ENCODE measurements at places on chromosomes 5 and 9. TPM values are rescaled to one million over a fixed set of nuclear protein-coding genes. Genes with fewer than 3 reads are reported as not detected.

RIC1 gene
- 17.1 TPM for total RNA-seq

NMUR2 gene
- not detected for total RNA-seq

PAIP1 gene
- 55.1 TPM for total RNA-seq

DNA sequence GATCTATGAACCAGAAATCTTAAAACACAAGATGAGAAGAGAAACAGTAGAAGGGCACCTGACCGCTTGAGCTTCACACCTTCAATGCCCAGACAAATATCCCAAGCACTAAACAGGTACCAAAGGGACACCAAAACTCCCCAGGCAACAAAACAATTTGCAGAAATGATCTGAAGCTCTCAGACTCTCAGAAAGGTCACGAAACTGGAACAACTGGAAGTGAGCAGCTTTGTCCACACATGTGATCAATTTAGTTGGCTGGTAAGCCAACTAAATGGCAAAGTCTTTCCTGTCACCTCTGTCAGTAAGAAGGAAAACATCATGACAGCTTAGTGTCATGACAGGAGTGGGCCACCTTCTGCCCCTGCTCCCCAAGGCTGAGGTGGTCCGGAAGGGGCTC lies 4.1 kb downstream of the IPPK start:
- H3K36me3 ChIP-seq, result peaks cover 15% of the 10 kb centered on the region
- H3K27ac ChIP-seq, result peak overlapping the region; percentile 27
- no peak for DNase-seq
- H3K4me3 ChIP-seq, result no peak overlapping the region
- H3K27me3 ChIP-seq, result no peaks in the 10 kb centered on the region
- H3K4me1 ChIP-seq, result peaks cover 50% of the 10 kb centered on the region

- peaks cover 19% of the 10 kb centered on the region for H3K27me3 ChIP-seq
- H3K36me3 ChIP-seq, result no peaks in the 10 kb centered on the region
- no peak overlapping the region for H3K4me3 ChIP-seq
- H3K27ac ChIP-seq, result no peak overlapping the region
- no peaks in the 10 kb centered on the region for H3K4me1 ChIP-seq
- peak; percentile 50 for DNase-seq
These were observed 40.6 kb downstream of the ZNF883 start for GRCh38 chr9:112971415-112971814.
